CD4-positive, alpha-beta T cell treated with Interleukin-15 for 1 hour (primary cell): ENCODE measurements at places on chromosomes 16 and 17.

- no peak for DNase-seq
Measured at GRCh38 chr16:28513484-28514181, 7.0 kb upstream of the IL27 start.

DNA sequence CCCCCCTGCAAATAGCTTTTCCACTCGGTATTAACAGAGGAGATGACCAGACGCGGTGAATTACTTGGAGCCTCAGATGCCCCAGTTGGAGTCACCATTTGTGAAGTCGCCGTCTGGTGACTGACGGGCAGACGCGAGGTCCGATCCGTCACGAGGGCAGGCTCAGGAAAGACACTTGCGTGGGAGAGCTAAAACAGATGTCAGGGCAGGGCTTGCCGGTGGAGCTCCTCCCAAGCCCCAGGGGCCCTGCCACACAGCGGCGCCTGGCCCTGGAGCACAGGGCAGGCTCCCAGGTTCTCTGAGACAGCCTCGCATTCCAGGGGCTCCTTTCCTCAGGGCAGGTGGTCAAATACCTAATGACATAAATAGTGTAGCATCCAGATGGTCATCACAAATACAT, 348.3 kb downstream of the C16orf95 start:
- DNase-seq, result no peak

DNA sequence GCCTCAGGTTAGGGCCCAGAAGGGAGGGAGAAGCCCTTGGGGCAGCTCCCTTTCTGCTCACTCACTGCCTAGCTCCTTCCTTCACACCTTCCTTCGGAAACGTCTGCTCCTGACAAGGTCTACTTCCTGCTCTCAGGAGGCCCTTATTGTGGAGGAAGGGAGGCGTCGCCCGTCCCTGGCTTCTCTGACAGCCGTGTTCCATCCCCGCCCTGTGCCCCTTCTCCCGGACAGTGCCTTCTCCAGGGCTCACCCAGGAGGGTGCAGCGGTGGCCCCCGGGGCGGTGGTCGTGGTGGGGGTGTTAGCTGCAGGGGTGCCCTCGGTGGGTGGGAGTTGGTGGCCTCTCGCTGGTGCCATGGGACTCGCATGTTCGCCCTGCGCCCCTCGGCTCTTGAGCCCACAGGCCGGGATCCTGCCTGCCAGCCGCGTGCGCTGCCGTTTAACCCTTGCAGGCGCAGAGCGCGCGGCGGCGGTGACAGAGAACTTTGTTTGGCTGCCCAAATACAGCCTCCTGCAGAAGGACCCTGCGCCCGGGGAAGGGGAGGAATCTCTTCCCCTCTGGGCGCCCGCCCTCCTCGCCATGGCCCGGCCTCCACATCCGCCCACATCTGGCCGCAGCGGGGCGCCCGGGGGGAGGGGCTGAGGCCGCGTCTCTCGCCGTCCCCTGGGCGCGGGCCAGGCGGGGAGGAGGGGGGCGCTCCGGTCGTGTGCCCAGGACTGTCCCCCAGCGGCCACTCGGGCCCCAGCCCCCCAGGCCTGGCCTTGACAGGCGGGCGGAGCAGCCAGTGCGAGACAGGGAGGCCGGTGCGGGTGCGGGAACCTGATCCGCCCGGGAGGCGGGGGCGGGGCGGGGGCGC, 231.9 kb downstream of the SEC14L1 start:
- DNase-seq, result peak; percentile 60

DNA sequence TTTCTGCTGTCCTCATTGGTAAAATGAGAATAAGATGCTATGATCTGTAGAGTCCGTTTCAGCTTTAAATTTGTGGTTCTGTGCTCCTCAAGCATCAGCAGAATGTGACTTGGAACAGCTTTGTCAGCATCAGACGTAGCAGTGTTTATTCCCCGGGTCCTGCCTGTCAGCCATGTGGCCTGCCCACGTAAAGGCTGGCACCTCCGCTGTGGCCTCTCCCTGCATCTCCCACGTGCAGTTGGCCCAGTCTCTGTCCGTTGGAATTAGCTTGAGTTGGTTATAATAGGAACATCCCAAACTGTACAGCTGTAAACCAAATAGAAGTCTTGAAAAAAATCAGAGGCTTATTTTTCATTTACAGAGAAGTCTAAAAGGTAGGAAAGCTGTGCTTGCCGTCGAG, 61.7 kb downstream of the ARHGAP44 start:
- no peak for DNase-seq

DNA sequence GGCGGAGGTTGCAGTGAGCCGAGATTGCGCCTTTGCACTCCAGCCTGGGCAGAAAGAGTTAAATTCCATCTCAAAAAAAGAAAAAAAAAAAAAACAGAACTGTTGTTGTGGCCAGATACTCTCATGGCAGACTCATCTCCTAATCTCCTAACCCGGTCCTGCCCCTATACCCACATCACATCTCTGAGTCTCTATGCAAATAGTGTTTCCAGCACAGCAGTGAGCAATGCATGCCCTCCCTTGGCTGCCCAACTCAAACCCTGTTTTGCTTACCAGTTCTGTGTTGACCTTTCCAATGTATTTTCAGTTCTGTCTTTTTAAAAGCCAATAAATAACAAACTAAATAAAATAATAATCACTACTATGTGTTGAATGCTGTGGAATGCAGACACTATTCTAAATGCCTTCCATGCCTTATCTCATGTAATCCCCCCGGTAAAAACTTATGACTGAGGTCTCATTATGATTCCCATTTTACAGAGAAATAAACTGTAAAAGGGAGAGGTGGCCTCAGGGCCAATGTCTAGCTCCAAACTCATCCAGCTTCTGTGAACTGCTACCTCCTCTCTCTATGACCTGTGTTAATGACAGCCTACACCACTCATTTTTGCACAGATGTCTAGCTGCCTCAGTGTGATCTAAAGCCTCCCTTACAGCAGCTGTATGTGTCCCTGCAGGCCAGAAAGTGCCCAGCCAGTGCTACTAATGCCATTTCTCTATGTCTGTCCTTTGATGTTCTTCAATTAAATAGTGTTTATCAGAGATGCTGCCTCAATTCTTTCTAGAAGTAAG, 289.8 kb downstream of the HS3ST3B1 start:
- no peak for DNase-seq

DNA sequence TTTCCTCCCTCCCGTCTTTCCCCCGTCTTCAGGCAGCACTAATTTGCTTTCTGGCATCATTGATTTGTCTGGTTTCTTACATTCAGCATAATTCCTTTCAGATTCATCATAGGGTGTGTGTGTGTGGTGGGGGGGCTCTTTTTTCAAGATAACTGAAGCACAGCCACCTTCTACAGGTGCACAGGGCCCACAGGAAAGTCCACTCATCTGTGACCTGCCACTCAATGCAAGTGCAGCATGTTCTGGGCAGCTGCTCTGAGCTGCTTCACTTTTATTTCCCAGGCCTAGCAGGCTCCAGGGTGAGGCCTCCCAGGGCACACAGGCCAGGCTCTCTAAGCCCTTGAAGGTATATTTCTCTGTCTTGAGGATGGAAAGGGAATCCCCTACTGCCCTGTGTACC, 35.2 kb upstream of the MYH10 start:
- no peak for DNase-seq

DNA sequence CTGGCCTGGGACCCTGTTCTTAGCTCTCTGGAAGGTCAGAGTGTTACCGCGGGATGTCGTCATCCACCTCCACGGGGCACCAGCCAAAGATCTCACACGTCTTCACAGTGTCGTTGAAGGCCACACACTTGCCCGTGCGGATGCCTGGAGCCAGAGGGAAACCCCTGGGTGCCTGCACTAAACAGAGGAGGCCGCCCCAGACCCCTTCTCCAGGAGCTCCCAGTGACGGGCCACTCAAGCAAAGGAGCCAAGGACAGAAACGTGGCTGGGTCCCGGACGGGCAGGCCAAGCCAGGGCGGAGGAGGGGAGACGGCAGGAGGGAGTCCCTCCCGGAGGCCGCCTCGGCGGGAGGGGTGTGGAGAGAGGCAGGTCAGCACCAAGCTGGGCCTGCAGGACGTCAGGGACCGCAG, 11.0 kb upstream of the CAMKK1 start:
- no peak for DNase-seq

GRCh38 chr17:41012326-41013120, 3.6 kb upstream of the KRTAP3-1 start:
- DNase-seq, result no peak

DNA sequence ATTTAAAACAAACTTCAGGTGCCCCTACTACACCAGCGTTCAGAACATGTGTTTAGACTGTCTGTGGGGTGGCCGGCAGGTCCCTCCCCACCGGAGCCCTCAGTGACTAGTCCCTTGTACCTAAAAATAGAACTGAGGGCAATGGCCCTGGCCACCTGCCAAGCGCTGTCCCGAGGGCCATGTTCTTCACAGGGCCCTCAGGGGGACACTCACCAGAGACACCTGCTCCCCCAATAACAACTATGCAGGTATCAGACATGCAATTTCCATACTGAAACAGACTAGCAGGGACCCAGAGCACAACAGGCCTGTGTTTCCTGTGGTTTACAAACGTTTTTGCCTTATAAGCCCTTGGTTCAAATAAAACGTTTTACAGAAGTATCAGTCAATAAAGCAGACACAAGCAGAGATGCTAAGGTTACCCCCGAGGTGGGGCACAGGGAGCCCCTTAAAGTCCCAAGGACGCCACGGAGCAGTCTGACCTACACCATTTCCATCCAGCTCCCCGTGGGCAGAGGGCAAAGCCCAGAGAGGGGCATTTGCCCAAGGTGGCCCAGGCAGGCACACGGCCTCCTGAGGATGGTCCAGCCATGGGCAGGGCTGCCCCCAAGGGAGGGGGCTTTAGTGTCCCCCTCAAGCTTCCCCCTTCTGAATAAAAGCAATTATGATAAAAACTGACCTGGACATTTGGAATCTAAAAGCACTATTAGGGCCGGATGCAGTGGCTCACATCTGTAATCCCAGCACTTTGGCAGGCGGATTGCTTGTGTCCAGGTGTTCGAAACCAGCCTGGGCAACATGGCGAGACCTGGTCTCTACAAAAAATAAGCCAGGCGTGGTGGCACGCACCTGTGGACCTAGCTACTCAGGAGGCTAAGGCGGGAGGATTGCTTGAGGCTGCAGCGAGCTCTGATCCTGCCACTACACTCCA, 896 bp upstream of the MYLK3 start:
- no peak for DNase-seq

DNA sequence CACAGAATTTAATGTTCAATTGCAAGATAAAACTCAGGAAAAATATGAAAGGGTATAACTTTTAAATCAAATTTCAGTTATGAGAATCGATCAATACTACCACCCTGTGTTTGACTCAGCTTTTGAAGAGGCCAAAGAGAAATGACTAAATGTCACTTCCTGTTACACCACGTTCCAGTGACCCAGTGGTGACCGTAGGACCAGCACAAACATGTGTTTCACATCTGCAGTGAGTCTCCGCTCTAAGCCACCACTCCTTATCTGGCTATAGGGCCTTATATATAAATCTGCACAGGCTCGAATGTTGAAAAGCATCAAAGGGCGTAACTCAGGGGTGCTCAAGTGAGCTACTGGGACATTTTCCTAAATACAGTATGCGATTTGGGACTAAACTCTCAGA, 36.1 kb downstream of the CYB5D2 start:
- DNase-seq, result no peak

- no peak for DNase-seq
Measured at GRCh38 chr17:68868708-68869107, 86.5 kb downstream of the ABCA8 start.

GRCh38 chr16:72753881-72754280, 294.0 kb downstream of the ZFHX3 start:
- no peak for DNase-seq

GRCh38 chr17:10091046-10091445, 107.4 kb downstream of the GAS7 start:
- no peak for DNase-seq

GRCh38 chr17:66990047-66990446, 25.5 kb downstream of the CACNG4 start:
- DNase-seq, result no peak

DNA sequence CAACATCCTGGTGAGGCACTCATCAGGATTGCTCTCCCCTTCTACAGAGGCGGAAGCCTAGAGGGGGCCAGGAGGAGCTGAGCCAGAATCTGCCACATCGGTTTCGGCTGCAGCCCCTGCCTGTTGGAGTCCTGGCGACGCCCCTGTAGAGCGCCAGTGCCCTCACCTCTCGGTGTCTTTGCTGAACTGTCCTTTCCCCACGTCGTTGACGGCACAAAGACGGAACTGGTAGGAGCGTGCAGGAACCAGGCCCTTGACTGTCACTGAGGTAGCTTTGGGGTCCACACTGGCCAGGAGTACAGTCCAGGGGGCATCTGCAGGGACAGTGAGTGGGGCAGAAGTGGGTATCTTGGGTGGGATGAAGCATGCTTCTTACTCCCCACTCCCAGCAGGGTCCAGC, 110.3 kb upstream of the CDC42EP4 start:
- DNase-seq, result no peak

- DNase-seq, result no peak
Measured at GRCh38 chr17:10799407-10799806, 4.5 kb downstream of the TMEM238L start.

DNA sequence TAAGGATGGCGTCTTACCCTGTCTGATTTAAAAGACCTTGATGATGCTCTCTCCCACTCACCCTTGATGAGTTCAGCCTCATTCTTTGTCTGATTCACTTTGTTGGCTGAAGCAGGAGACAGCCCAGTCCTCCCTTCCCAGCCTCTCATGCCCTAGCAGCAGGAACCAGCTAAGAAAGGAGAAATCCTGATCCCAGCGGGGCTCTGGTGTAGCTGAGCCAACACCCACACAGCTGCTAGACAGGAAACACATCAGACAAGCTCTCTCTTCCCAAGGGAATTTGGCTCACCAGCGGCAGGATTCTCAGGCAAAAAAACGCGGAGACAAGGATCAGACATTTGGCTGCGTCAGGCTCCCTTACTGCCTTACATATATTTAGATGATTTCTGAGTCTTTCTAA, 211.5 kb downstream of the CDH11 start:
- no peak for DNase-seq

DNA sequence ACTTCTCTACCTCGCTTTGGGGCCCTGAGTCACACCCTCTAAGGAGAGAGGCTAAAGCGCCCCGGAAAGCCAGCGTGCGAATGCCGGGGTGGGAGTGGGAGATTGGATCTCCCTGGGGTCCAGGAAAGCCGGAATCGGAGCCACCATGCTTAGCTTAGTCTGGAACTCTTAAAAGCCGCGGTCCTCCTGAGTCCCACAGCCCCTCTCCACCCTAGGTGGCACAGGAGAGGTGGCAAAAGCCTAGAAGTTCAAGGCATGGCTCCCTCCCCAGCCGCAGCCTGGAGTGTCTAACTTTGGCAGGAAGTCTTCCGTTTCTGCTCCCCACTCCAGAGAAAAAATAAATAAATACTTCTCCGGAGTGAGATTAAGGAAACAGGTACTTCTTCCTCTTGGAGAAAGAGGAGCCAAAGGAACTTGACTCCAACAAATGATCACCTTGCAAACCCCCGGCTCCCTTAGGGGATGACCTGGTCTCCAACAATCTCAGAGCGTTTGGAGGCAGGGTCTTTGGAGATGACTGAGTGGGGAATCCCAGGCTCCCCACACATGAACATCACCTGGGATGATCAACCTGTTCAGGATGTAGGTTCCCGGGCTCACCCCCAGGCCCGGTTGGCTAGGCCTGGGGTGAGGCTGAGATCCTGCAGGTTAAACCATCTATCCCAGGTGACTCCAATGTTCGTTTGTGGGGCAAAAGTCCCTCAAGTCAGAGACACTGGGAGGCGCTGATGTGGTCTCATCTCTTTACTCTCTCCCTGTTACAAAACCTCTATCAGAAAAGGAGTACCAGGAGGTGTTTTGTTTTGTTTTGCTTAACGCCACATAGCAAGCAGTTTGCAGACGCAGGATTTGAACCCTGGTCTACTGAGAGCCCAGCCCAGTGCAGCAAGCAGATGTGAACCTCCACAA, 2.9 kb downstream of the CIITA start:
- DNase-seq, result no peak
